ENCODE measurements at places on chromosomes 7 and 10.
A peak's percentile ranks its signal among the peaks of the same experiment; 100 is the strongest.

GRCh38 chr7:122528879-122529481, 169.9 kb downstream of the RNF133 start:
- no peak for ATAC-seq

DNA sequence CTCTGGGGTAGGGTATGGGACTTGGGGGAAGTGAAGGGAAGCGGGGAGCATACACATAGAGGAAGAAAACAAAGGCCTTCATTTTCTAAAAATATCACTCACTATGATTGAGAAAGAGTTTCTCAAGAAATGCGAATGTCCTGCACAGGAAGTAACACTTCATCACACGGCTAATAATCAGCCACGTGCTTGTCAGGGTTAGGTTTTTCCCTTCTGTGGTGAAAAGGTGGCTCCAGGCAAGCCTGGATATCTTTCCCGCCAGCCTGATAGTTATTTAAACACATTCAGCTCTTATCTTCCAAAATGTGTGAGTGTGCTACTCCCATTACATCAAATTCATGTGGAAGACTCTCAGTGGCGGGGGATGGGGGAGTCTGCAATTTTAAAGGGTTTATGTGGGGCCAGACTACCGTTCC, 166.4 kb upstream of the ADO start:
- ATAC-seq = peak; percentile 79

DNA sequence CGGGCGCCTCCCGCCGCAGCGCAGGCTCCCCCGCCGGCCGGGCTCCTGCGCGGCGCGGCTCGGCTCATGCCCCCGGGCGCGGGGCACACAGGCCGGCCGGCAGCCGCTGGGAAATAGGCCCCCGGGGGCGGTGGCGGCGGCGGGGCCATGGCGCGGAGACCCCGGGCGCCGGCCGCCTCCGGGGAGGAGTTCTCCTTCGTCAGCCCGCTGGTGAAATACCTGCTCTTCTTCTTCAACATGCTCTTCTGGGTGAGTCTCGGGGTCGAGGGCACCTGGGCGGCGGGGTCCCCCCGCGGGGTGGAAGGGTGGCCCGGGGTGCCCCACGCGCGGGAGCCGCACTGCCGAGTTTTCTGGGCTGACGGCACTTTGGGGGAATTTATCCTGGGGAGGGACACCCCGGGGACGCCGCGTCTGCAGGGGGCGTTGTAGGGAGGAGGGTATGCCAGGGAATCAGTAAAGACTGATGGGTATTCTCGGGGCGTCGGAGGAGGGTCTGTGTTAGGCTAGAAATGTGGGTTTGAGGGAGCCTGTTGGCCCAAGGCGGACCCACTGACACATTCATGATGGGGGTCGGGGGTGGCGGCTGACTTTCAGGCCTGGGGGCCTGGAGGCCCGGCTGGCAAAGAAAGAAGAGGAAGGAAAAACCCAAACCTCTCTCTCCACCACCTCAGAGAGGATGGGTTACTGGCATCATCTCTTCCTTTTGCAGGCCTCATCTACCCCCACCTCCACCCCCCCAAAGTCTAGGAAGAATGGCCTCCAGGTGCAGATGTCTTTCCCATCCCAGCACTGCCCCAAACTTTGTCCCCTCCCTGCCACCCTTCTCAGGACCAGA, 544 bp downstream of the TSPAN33 start:
- peak; percentile 9 for ATAC-seq

- no peak for ATAC-seq
These were observed 124.4 kb upstream of the STK17A start for GRCh38 chr7:43458330-43459018.

DNA sequence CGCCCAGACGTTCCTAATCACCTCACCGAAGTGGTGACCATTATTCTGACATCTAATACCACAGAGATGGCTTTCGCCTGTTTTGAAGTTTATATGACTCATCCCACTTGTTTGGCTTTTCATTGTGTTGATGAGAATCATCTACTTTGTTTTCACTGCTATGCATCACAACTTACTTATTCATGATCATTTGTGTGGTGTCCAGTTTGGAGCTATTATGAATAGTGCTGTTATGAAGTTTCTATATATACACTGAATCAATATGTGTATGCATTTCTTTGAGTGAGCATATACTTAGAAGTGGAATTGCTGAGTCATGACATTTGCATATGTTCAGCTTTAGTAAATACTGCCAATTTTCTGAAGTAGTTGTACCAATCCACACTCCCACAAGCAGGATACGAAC, 38.6 kb upstream of the TNKS2 start:
- no peak for ATAC-seq

DNA sequence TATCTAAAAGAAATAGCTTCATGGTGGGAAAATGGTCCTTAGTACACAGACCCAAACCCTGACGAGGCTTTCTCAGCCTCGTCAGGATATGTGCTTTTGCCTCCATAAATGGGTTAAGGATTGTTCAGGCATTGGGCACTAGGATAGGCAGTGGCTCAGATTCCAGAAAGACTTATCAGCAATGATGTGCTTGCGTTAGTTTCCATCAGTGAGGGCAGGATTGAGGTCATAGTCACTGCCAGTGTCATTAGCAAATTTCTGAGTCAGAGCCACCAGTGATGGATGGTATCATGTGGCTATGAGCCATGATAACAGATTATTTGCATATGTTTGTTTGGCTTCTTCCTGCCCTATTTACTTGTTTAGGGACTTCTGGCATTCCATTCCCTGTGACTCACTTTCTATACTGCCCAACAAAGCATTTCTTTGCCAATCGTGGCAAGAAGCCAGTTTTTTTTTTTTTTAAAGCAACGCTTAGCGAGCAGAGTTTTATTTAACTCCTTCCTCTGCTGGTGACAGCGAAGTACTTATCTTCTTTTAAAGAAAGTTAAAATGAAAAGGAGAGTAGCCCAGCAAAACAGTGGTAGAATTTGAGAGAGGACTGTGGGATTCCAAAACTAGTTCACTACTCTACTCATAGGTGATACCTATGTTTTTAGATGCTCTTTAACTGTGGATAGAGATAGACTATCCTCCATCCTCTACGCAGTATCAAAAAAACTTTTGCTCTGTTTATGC, 44.4 kb downstream of the MYPN start:
- no peak for ATAC-seq

- ATAC-seq = no peak
These were observed 40.6 kb upstream of the ABCA13 start for GRCh38 chr7:48130658-48131108.

DNA sequence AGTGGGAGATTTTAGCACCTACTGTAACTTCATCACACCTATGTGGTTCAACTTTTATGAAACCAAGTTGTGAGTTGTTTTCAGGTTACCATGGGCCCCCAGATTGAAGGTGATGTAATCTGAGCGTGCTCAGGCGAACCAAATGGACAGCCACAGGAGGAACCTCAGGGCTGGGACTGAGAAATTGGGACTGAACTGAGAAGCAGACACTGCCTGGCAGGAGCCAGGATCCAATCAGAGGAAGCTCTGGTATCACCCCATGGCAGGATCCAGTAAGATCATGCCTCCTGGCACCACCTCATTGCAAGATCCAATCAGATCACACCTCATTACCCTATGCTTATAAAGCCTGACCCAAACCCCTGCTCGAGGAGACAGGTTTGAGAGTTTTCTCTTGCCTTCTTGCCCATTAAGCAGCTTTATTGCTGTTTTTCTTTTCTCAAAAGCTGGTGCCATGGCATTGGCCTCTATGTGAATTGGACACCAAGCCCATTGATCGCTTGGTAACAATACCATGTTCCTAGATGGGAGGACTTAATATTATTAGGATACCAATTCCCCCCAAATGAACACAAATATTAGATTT, 43.2 kb upstream of the GDF10 start:
- no peak for ATAC-seq

DNA sequence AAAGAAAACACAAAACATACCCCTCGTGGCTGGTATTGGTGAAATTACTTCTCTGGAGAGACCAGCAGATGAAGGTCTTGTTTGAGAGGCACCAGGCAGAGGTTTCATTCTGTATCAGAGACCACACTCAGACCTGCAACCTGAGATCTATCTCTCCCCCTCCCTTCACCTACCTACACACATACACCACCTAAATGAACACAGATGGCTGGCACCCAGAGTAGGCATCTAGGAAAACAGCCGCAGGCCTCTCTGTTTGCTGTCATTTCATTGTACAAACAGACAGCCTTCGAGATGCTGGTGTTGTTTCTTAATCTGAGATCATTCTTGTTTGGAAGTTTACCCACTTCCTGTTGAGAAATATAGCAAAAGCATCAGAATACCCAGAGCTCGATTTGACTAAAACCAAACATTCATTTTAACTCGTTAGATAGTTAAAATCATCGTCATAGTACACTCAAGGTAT, 173.9 kb upstream of the SLC25A13 start:
- peak; percentile 74 for ATAC-seq

DNA sequence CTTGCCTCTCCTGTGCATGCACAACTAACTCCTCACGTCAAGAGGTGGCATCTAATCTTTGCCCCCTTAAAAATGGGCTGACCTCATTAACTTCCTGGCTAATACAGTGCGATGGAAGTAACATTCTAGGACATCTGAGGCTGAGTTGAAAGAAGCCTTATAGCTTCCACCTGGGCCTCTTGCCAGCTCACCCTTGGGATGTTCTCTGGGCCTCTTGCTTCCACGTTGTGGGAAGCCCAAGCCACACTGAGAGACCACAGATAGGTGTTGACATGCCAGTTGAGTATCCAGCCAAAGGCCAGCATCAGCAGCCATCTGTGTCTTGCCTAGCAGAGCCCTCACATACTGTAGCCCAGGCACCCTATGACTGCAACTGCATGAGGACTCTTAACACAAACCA, 60.8 kb upstream of the GDF10 start:
- ATAC-seq = no peak

DNA sequence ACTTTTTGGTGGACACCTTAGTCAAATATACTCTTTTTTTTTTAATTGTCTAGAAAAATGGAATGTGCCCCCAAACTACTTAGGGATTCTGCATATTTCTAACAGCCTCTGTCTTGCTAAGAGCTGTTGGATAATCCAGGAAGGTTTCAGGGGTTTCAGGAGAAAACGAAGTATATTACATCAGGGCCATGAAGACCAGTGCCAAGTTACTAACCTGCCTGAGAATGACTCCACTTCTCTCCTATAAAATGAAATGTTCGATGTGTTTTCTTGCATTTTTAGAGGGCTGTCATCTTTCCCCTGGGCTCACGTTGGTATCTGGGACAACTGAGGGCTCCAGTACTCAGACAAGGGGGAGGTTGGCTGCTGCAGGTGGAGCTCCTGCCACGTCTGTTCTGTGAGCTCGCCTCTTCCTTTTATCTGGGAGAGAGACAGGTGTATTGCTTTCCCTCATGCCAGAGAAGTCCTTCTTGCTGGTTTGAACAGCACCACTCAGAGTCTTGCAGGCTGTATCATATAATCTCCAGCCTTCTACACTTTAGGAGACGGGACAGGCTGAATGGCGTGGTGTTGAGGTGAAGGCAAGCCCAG, 71.3 kb downstream of the CAMK1D start:
- no peak for ATAC-seq

- ATAC-seq = no peak
These were observed 99.9 kb upstream of the JAZF1 start for GRCh38 chr7:28280516-28280915.

DNA sequence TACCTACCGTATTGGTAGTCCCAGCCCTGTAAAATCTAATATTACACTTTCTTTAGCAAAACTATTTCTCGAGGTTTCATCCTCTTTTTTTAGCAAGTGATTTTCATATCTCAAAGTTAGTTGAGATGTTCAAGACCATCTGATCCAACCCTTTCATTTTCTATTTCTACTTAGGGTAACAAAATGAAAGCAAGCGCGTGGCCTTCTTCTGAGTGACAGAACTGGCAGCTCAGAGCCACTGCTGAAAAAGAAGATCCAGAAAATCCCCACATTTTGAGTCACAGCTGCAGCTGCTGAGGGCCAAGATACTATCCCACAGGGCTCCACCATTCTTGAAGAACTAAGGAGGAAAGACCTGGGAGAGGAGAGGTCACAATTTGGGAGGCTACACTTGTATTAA, 24.8 kb upstream of the ZNF800 start:
- peak; percentile 24 for ATAC-seq

DNA sequence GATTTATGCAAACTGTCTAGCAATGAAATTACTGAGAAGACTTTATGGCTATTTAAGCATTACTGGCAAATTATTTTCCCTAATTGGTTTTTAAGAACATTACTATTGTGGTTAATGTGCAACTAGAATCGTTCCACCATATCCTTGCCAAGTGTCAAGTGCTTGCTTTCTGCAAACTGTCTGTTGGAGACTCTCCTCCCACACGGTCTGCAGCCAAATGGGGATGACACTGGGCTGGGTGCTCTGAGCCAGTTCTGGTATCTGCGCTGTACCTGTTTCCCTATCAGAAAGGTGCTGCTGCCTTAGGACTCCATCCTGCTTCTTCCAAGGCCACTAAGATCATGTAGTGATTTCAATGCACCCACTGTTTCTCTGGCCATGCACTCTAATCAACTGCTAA, 110.4 kb downstream of the RAMP3 start:
- ATAC-seq = no peak

DNA sequence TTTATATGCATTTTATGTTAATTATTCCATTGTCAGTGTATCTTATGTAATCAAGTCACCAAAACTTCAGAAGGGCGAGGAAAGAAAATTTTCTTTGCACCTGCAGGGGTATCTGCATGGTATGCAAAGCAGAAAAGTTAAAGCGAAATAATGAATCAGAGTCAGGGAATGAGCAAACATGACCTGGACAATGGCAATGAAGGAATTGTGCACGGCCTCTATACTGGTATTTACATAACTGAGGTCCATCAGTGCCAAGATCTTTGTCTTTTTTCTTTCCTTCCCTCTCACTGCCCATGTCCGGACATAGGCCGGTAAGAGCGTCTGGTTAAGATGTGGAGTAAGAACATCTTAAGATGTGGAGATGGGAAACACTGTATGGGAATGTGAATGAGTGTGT, 14.4 kb upstream of the AKR1C3 start:
- no peak for ATAC-seq

- ATAC-seq = no peak
These were observed 6.6 kb upstream of the SGCE start for GRCh38 chr7:94662548-94662947.

DNA sequence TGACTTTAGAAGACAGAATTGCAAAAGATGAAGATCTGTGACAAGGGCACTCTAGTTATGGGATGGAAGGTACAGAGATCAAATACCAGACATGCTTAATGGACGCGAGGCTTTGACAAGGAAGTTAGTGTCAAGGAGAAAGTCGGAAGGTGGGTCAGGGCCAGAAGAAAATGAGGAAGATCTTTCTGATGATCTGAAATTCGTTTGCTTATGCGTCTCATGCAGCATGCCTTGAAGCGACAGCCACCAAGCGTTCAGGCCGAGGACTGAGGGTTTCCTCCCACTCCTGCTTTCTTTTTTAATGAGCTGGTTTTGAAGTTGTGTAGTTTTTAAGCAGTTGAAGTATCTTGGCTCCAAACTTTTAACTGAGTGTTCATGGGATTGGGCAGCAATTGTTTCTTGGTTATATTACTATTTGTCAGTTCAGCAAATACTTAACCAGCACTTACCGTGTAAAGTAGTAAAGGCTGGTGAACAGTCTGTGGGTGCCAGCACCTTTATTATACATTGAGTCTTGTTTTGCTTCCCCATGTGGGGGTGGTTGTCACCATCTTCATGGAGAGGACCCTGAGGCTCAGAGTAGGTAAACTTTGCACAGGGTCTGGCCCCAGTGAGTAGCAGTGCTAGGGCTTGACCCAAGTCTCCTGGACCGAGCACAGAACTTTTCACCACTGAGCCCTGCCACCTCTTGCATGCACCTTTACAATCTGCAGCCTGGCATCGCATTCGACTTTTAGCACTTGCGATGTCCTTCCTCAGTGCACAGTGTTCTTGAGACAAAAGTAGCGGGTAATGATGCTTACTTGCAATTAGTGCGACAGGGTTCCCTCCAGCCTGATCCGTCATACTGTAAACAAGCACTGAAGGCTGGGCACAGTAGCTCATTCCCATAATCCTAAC, 14.3 kb upstream of the BHLHA15 start:
- ATAC-seq = no peak

All from stimulated activated memory B cell treated with anti-CD40 and anti-IgM and Interleukin-4, amounts not matched to agents 10 μg/mL and 1 μg/mL and 100 μg/mL, for 72 hours (primary cell).